ENCODE measurements at places on chromosomes 1 and 21.
A peak's percentile ranks its signal among the peaks of the same experiment; 100 is the strongest.

DNA sequence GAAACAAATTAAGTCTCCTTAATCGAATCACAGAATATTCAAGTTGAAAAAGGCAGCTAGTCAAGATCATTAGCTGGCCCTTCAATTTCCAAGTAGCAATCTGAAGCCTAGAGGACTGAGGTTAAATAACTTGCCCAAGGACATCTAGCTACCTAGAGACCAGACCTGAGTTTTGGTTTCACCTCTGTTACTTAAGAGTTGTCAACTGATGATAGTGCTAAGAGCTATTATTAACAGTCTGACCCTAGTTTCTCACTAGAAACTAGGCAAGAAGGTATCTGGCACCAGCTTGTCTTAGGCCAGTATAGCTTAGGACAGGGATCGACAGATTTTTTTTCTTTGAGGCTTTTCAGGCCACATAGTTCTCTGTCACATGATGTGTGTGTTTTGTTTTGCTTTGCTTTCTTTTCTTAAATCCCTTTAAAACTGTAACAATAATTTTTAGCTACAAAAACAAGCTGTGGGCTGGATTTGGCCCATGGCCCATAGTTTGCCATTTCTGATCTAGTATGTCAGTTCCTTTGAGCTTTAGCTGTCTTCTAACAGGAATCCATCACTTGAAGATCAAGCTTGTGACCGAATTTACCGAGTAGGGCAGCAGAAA, 23.2 kb downstream of the TRIM45 start:
- no peak for DNase-seq

GRCh38 chr1:185532856-185533255, 201.3 kb upstream of the HMCN1 start:
- DNase-seq = no peak

- peak; percentile 77 for DNase-seq
These were observed 428 bp downstream of the POGZ start for GRCh38 chr1:151458802-151459330.

DNA sequence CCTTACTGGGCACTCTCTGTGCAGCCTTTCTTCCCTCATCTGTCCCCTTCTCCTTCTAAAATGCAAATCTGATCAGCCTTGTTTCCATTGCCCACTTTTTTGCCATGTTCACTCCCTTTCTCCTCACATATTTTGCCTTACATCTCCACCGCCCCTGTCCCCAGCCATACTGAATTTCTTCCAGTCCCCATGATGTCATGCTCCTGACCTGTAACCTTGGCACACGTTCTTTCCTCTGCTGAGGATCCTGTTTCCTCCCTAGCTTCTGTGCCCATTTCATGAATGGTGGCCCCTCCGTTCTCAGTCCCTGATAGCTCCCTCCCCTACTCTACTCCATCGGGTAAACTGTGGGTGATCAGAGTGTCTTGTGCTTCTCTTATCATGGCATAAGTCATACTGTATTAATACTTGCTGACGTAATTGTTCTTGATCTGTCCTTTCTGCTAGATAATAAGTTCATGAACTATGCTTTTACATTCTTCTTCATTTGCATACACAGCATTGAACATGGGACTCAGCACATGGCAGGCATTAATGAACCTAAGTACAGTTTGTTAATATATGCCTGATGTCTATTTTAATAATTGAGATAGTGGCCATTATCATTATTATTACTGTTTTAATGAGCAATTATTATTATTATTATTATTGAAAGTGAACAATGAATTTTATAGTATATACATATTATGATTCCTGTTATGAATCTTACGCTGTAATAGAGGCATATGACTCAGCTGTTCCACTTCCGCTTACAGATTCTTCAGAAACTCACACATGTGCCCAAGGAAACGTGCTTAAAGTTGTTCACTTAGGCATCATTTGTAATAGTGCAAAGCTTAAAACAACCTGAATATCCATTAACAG, 28.5 kb downstream of the MAP3K21 start:
- no peak for DNase-seq

- DNase-seq = no peak
These were observed 160.4 kb downstream of the TTLL7 start for GRCh38 chr1:83838573-83838972.

DNA sequence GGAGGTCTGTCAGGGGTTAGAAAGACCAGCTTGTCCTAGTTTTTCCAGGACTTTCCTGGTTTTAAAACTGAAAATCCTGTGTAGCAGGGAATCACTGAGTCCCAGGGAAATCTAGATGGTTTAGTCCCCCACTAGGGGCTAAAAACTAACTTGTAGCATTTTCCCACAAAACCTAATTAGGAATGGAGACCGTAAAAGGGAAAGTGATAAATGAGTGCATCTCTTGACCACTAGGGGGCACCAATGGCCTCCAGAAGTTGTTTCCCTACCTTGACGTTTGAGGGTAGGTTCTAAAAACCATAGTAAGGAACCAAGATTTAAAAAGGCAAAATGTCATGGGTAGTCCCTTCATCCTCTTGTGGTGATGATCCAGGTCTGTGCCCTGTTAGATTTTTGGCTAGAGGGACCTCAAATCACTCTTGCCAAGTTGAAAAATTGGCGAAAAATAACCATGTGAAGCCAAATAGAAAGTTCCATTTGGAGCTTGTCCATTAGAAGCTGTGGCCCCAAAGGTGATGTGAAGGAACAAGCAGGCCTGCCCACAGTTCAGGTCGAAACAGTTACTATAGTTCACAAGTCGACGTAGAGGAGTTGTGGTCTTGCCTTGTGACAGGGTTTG, 24.5 kb downstream of the CLIC6 start:
- peak; percentile 55 for DNase-seq

DNA sequence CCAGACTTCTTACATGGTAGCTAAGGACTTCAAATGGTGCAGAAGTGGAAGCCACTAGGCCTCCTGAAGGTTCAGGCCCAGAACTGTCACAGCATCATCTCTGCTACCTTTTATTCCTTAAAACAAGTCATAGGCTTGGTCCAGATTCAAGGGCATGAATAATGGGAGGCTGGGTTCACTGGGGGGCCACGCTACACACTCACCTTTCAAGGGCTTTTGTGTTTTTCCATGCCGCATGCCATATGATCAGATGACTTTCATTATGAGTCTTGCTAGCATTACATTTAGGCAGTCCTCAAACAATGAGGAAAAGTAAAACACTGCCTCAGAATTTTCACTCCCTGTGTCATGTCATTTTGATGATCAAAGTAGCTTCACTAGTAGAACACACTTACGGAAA, 83.4 kb downstream of the VPS26C start:
- no peak for DNase-seq

DNA sequence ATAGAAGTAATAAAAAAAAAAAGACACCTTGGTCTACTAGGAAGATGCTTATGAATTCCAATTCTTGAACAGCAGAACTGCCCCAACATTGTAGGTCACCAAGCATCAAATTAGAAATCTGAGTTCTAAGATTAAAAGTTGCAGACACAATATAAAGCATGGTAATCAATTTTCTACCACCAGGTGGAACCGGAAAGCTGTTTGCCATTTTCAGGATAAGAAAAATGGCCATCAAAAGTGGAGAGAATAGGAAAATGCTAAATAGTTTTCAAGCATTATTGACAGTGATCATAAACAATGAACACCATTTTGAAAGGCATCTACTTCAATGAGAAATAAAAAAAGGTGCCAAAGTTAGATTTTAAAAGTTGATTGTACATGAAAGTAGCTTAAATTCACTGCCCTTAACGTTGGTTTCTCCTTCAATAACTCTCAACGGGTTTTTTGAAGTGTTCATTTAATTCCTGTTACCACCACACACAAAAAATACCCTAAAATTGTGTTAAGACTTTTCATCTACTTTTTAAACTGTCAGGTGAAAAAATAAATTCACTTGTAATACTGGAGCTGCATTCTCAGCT, 252.9 kb downstream of the KCNT2 start:
- peak; percentile 43 for DNase-seq
